Glutamatergic neuron (in vitro differentiated cells): ENCODE measurements at places on chromosomes 5 and 9. TPM values are rescaled to one million over a fixed set of nuclear protein-coding genes. Genes with fewer than 3 reads are reported as not detected.

DNA sequence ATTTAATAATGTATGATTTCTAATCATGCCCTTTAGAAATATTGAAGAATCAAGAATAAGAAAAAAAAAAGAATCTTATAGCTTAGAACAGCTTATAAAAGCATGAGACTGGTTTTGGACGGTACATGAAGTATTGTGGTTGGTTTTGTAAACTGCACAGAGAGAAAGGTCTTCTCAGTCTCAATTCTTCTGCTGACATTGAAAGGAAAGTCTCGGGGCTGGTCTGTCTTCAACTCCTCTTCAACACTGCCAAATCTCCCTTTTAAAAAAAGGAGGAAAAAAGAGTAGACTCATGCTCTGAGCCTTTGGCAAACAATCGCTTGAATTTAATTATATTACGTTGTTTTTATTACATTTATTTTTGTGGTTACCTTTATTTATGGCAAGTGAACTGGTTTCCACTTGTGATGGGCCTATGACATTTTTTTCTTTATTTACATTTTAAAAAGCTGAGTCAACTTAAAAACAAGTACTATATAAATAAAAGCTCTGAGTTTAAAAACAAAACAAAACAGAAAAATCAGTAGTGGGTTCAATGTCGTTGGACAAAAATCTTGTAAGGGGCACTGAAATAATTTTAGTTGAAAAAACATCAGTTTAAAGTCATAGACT, 32.8 kb upstream of the EBF1 start:
- peaks cover 1% of the 10 kb centered on the region for H3K27me3 ChIP-seq
- H3K4me1 ChIP-seq, result peaks cover 8% of the 10 kb centered on the region
- H3K27ac ChIP-seq, result no peak overlapping the region
- DNase-seq, result no peak

The FOXD4L3 gene
- total RNA-seq, result 0.27 TPM

The RASGRF2 gene
- total RNA-seq, result 1.4 TPM

- H3K4me1 ChIP-seq, result peaks cover 6% of the 10 kb centered on the region
- H3K27me3 ChIP-seq, result peaks cover 1% of the 10 kb centered on the region
- no peak overlapping the region for H3K4me3 ChIP-seq
These were observed 141.5 kb downstream of the GABRG2 start for GRCh38 chr5:162209005-162209605.

DNA sequence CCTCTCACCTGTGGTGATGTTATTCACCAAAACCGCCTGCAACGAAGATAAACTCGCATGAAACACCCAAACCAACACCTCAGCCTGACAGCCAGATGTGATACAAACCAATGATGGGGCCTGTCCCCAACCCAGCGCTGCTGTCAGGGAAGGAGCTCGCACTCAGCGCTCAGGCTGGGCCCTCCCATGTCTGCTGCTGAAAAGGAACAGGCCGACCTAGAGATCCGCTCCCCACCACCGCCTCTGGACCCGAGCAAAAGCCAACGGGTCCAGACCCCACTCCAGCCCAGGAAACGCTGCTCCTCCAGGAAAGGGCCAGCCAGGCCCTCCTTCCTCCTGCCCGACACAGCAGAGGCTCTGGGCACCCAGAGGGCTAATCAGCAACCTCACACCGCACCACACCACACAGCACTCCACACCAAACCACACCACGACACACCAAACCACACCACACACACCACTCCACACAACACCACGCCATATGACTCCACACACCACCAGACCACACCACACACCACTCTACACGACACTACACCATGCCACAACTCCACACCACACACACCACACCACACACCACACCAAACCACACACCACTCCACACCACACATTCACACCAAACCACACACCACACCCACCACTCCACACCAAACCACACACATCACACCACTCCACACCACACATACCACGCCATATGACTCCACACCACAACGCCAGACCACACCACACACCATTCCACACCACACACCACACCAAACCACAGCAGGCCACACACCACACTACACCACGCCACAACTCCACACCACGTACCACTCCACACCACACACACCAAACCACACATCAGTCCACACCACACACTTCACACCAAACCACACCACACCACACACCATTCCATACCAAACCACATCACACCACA, 46.5 kb downstream of the GOLM1 start:
- H3K27ac ChIP-seq, result no peak overlapping the region
- peaks cover 2% of the 10 kb centered on the region for H3K27me3 ChIP-seq
- no peaks in the 10 kb centered on the region for H3K36me3 ChIP-seq

DNA sequence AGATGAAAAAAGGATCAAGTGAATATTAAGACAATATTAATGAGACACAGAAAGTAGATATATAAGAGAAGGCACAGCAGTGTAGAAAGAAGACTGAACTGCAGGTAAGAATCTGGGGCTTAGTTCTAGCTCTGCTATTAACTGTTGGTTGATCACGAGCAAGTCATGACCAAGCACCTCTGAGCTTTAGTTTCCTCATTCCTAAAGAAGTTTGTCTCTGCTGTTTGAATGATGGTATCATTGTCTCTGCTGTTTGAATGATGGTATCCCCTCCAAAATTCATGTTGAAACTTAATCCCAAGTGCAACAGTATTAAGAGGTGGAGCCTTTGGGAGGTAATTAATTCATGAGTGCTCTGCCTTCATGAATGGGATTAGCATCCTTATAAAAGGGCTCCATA, 2.5 kb upstream of the NME5 start:
- no peak overlapping the region for H3K27ac ChIP-seq
- no peaks in the 10 kb centered on the region for H3K36me3 ChIP-seq
- H3K4me3 ChIP-seq, result no peak overlapping the region
- no peaks in the 10 kb centered on the region for H3K27me3 ChIP-seq
- H3K4me1 ChIP-seq, result no peaks in the 10 kb centered on the region

The THBS4 gene
- total RNA-seq, result 41.1 TPM

The MEGF9 gene
- 25.4 TPM for total RNA-seq

The SPAG8 gene
- total RNA-seq, result not detected

DNA sequence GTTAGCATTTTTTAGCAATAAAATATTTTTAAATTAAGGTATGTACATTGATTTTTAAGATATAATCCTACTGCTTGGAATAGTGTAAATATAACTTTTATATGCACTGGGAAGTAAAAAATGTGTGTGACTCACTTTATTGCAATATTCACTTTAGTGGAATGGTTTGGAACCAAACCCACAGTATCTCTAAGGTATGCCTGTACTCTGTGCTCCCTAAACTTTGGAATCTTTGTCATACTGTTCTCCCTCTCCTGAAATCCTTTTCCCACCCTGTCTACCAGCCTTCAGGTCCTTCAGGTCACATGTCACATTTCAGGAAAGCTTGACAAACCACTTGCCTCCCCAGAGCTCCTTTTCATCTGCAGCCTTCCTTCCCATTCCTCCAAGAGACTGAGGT, 308.7 kb downstream of the SPOCK1 start:
- H3K27ac ChIP-seq, result no peak overlapping the region
- DNase-seq, result no peak
- H3K4me1 ChIP-seq, result peaks cover 2% of the 10 kb centered on the region
- H3K27me3 ChIP-seq, result peaks cover 2% of the 10 kb centered on the region
- H3K36me3 ChIP-seq, result no peaks in the 10 kb centered on the region
- H3K4me3 ChIP-seq, result no peak overlapping the region

GRCh38 chr5:91318724-91319123, 64.4 kb downstream of the ARRDC3 start:
- no peak overlapping the region for H3K4me3 ChIP-seq
- no peaks in the 10 kb centered on the region for H3K27me3 ChIP-seq
- H3K4me1 ChIP-seq, result no peaks in the 10 kb centered on the region
- H3K27ac ChIP-seq, result no peak overlapping the region
- DNase-seq, result no peak

The SLC34A3 gene
- not detected for total RNA-seq

GRCh38 chr5:94693043-94693822, 74.8 kb downstream of the SLF1 start:
- peaks cover 5% of the 10 kb centered on the region for H3K4me1 ChIP-seq
- H3K36me3 ChIP-seq, result no peaks in the 10 kb centered on the region
- H3K27ac ChIP-seq, result no peak overlapping the region
- H3K4me3 ChIP-seq, result no peak overlapping the region
- no peaks in the 10 kb centered on the region for H3K27me3 ChIP-seq

The CCL27 gene
- total RNA-seq, result 1.7 TPM

The DCANP1 gene
- total RNA-seq, result not detected

The SLC4A9 gene
- not detected for total RNA-seq

DNA sequence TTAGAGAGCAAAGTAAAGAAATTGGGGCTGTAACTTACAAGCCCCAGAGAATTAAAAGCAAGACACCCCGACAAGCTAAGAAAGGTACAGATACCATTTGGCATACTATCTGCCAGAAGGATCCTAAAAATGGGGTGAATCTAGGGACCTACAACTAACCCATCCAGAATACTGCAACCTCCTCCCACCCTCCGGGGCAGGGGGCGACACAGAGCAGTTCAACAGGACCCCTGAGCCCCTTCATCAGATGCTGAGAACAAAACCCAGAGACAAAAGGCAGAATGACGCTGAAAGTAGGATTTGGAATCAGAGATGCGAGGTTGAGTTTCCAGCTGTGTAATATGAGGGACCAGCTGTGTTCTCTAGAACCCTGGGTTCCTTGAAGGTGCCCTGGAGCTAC, 71.2 kb downstream of the EPB41L4B start:
- no peaks in the 10 kb centered on the region for H3K27me3 ChIP-seq
- no peak overlapping the region for H3K4me3 ChIP-seq
- no peaks in the 10 kb centered on the region for H3K36me3 ChIP-seq
- DNase-seq, result peak; percentile 54
- no peak overlapping the region for H3K27ac ChIP-seq
- H3K4me1 ChIP-seq, result peaks cover 25% of the 10 kb centered on the region

DNA sequence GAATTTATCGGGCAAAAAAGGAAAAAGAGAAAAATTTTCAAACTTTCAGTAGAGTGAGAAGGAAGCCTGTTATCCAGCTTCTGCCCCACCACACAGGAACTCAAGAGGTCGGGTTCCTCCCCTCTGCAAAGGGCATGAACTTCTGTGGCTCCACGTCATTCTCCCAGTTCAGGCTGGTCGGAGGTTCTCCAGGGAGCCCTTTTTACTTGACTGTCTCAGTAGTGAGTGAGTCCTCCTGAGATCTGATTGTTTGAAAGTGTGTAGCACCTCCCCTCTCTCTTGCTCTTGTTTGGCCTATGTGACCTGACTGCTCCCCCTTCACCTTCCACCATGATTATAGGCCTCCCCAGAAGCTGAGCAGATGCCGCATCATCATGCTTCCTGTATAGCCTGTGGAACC, 9.7 kb downstream of the SPINK1 start:
- H3K36me3 ChIP-seq, result no peaks in the 10 kb centered on the region
- H3K4me3 ChIP-seq, result no peak overlapping the region
- H3K4me1 ChIP-seq, result peaks cover 8% of the 10 kb centered on the region
- H3K27ac ChIP-seq, result no peak overlapping the region

The ADGRD2 gene
- total RNA-seq, result not detected

The CDO1 gene
- 136 TPM for total RNA-seq

DNA sequence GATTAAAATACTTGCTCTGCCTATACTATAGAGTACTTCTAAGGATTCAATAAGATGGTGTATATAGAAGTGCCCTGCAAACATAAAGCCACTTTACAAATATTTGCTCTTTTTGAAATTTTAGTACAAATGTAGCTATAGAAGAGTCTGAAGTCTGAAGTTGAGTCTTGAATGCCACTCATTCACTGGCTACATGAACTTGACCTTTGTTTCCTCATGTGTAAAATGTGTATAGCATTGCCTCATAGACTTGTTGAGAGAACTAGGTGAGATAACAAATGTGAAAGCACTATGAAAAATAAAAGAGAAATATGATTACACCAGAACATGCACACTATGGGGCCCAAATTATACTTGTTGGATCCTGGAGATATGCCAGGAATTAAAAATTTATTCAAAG, 244.7 kb downstream of the SEC61B start:
- no peak overlapping the region for H3K27ac ChIP-seq
- no peaks in the 10 kb centered on the region for H3K27me3 ChIP-seq
- H3K4me1 ChIP-seq, result no peaks in the 10 kb centered on the region
- no peaks in the 10 kb centered on the region for H3K36me3 ChIP-seq

The PLPP7 gene
- 17.3 TPM for total RNA-seq

- H3K36me3 ChIP-seq, result no peaks in the 10 kb centered on the region
- H3K27me3 ChIP-seq, result peaks cover 3% of the 10 kb centered on the region
- H3K4me3 ChIP-seq, result no peak overlapping the region
- DNase-seq, result no peak
- no peak overlapping the region for H3K27ac ChIP-seq
These were observed 145.8 kb upstream of the PAPPA start for GRCh38 chr9:116007824-116008223.

GRCh38 chr5:82356021-82356420, 77.9 kb upstream of the RPS23 start:
- no peak overlapping the region for H3K4me3 ChIP-seq
- H3K4me1 ChIP-seq, result peaks cover 3% of the 10 kb centered on the region
- H3K36me3 ChIP-seq, result no peaks in the 10 kb centered on the region

DNA sequence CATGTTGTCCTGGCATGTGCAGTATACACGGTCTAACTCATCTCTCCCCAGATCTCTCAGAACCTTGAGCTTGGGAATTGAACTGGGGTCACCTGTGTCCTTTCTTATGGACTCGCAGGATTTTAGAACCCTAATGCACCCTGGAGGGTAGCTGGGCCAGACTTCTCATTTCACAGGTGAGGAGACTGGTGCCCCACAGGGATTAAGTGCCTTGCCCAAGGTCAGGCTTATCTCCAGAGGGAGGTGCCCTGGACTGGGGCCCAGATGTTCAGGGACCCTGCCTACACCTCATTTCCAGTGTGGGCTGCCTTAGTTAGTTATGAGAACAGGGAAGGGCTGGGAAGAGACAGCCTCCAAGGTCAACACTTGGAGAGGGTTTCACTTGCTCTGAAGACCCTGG, 4.0 kb upstream of the NUP214 start:
- H3K27ac ChIP-seq, result no peak overlapping the region
- H3K4me1 ChIP-seq, result peaks cover 5% of the 10 kb centered on the region
- no peak for DNase-seq
- H3K4me3 ChIP-seq, result no peak overlapping the region
